Activated naive CD8-positive, alpha-beta T cell treated with anti-CD3 and anti-CD28 coated beads, Interleukin-2, amount 10 ng/mL, durations not matched to agents 7 days and 5 days (primary cell): ENCODE measurements at places on chromosomes 3 and 15. TPM values are rescaled to one million over a fixed set of nuclear protein-coding genes. Genes with fewer than 3 reads are reported as not detected.

Gene GPR156
- not detected for total RNA-seq

Gene CHDH
- total RNA-seq = 0.17 TPM

Gene TM4SF4
- not detected for total RNA-seq

Gene PGBD4
- 3.8 TPM for total RNA-seq

Gene SLC51A
- total RNA-seq = not detected

Gene HRG
- total RNA-seq = not detected

Gene CD86
- 0.42 TPM for total RNA-seq

Gene MST1
- 10.3 TPM for total RNA-seq

Gene SYNPR
- total RNA-seq = not detected

Gene ST3GAL6
- total RNA-seq = 0.69 TPM

Gene LRRC2
- 0.45 TPM for total RNA-seq

Gene TMA7
- 260 TPM for total RNA-seq

Gene CHRNA5
- total RNA-seq = 2.2 TPM

Gene SLC28A2
- not detected for total RNA-seq

Gene SLC9C1
- not detected for total RNA-seq

Gene CCDC39
- total RNA-seq = not detected

Gene ERICH6
- total RNA-seq = not detected

Gene CHRNB4
- not detected for total RNA-seq

Gene IL5RA
- total RNA-seq = 0.64 TPM

Gene REC114
- total RNA-seq = not detected

Gene VGLL3
- not detected for total RNA-seq

Gene MYL3
- total RNA-seq = not detected

Gene NANOGP8
- not detected for total RNA-seq

Gene AP3S2
- 28.2 TPM for total RNA-seq

Gene STRIT1
- total RNA-seq = not detected

Gene ROBO2
- not detected for total RNA-seq

Gene XCR1
- not detected for total RNA-seq

Gene CRYGS
- total RNA-seq = 6.7 TPM

Gene GOLGA6L7
- total RNA-seq = not detected

Gene PLSCR2
- total RNA-seq = not detected

Gene ACAP2
- total RNA-seq = 73.4 TPM

Gene PAQR9
- total RNA-seq = not detected
